ENCODE measurements at places on chromosomes 13 and 19.

GRCh38 chr19:51086153-51086850 lies 3.6 kb upstream of the KLK14 start:
- no peak for ATAC-seq

GRCh38 chr19:30557212-30557611 lies 185.0 kb downstream of the ZNF536 start:
- ATAC-seq = no peak

- no peak for ATAC-seq
Measured at GRCh38 chr13:103514619-103515018, 448.4 kb upstream of the SLC10A2 start.

DNA sequence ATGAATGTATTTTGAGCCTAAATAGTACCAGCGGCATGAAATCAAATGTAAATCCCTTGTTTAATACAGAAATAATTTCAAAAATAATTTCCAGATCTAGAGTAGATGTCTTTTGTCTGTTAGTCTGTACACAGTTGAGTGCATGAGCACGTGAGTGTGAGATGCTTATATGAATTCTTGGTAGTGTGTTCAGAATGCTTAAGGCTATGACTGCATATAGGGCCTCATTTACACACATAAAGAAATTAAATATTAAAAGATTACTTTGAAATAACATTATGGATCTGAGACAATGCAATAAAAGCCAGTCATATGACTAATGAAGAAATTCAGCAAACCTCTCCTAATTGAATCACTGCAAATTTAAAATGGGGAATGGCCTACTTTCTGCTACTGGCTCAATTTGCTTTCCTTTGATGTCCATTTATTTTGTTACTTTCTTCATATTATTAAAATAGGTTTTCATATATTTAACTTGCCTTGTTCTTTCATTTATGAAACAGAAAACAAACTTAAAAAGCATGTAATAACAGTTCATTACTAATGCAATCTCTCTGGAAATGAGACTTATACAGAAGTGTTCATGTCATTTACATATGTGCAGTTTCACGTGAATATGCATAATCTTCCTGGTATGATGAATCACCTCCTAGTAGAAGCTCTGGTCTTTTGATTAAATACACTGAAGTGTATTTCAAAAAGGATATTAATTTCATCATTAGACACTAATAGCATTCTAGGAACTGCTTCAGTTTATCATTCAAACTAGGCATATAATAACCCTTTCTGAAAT lies 4.5 kb downstream of the AMER2 start:
- no peak for ATAC-seq

- ATAC-seq = peak; percentile 96
Measured at GRCh38 chr19:12766051-12766521, 9.3 kb downstream of the HOOK2 start.

DNA sequence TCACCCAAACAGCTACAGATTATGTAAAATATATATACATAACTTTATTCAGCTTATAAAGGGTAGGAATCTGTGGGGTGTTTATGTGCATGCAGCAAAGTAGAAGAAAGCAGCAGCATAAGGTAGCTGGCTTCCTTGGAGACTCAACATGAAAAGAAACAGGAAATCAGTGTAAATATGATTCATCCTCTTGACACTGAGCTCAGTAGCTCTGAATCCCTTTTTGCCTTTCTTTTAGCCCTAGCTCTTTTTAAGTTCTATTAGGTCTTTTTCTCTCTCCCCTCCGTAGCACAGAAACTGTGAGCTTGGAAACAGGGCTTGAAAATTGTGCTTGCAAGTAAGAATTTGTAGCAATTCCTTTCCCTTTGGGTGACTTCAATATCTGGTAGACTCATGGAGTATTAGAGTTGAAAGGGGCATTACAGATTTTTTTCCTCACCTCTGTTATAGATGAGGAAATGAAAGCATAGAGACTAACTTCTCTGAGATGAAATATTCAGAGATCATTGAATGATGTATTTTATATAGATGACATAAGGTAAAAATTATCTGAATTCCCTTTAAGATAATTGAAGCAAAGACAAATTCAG lies 314.4 kb downstream of the PCDH9 start:
- no peak for ATAC-seq

GRCh38 chr19:16614941-16615340 lies 13.1 kb downstream of the MED26 start:
- ATAC-seq = no peak

All from gastroesophageal sphincter (tissue), 4 donors.